Mesenteric fat pad (tissue), 1 donor: ENCODE measurements at places on chromosomes 5 and 9.

GRCh38 chr5:50684721-50685120, 18.3 kb downstream of the PARP8 start:
- no peak for DNase-seq

DNA sequence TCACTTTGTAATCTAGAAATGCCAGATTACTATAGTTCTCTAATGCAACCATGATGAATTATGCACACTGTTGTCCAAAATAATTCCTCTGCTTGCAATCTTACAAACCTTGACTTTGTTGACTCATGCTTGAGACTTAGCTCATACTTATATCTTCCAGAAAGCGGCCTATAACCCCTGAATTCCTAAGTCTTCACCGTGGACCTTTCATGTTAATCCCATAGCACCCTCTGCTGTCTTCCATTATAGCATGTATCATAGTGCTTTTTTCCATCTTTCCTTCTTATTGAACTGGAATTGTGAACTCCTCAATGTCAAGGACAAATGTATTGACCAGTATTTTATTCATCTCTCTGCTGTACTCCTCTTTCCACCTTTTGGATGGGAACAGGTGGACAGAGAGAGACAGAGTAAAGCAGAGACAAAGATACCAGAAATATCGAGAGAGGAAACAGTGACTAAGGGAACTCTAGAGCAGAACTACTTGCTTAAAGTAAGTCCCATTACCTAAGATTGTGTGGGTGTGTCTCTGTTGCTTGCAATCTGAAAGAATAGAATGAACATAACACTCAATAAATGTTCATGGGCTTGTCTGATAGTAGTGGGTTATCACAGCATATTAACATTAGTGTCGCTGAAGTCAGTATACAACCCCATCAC, 110.0 kb downstream of the LURAP1L start:
- no peak for DNase-seq

DNA sequence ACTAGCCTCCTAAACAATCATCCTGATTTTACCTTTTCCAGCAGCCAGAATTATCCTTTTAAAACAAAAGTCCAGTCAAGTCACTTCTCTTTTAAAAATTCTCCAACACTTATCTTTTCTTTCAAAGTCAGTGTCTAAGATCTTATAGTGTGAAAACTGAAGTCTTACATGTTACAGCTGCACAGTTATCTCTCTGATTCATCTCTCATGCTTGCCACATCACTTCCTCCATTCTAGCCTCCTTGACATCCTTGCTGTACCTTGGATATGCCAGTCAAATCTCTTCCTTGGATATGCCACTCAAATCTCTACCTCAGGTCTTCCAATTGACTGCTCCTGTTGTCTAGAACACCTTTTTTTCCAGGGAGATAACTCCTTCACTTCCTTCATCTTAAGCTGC, 361.7 kb upstream of the FTMT start:
- DNase-seq, result no peak

DNA sequence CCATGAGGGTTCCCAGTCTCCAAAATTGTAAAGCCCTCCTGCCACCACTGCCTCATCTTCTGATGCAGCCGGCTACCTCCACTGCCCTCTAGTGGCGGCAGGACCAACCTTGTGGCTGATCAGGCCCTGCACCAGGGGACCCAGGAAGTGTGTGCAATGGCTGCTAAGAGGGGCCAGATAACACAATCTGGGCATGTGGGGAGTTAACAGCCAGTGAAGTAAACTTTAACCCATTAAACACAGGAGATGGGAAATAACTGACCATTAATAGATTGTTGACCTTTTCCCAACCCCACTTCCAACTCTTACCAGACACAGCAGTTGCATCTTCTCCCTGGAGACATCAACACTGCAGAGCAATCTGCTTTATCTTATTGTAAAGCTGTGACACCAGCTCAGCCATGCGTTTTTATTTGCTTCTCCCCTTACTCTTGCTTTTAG, 63.3 kb downstream of the FREM1 start:
- no peak for DNase-seq
